ENCODE measurements at places on chromosomes 2 and 18. TPM values are rescaled to one million over a fixed set of nuclear protein-coding genes. Genes with fewer than 3 reads are reported as not detected.

The RFX8 gene
- 4.2 TPM for total RNA-seq

The THSD7B gene
- total RNA-seq, result not detected

The HES6 gene
- 11.4 TPM for total RNA-seq

The NEU2 gene
- not detected for total RNA-seq

The RHBDD1 gene
- 8.9 TPM for total RNA-seq
